ENCODE measurements at places on chromosomes 6 and 20.

DNA sequence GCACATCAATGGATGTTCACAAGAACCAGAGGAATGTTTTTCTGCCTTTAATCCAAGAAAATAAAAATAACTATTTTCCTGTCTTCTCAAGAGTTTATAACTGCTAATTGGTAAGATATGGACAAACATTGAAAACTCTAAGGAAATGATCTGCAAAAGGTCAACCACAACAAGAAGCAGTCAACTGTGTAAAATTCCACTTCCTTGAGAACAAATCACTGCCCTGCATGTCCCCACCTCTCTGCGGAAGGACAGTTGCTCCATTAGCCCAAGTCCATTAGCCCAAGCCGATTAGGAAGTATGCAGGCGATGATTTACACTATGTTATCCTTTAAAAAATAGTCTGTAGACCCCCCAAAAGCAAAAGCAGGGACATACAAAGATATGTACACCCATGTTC, 27.6 kb downstream of the SLC22A23 start:
- DNase-seq: no peak

- no peak for DNase-seq
Measured at GRCh38 chr6:156334966-156335365, 442.2 kb upstream of the ARID1B start.

- no peak for DNase-seq
Measured at GRCh38 chr6:41408982-41409381, 73.6 kb downstream of the NCR2 start.

DNA sequence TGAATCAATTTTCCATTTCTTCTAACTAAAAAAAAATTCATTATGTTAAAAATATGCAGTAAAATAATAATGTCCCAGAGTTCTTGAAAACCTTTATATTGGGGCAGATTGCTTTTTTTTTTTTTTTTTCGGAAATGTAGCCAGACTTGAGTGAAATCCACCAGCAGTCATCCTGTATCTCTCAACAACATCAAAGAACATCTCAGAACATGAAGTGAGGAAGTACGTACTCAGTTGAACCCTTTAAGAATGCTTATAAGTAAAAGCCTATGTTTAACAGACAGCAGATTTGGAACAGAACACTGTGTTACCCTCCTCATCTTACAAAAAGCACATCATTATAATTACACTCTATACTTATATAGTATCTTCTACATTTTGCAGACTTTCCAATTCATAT, 51.0 kb upstream of the SUPT3H start:
- DNase-seq: no peak
